ENCODE measurements at places on chromosomes 11 and 22.

DNA sequence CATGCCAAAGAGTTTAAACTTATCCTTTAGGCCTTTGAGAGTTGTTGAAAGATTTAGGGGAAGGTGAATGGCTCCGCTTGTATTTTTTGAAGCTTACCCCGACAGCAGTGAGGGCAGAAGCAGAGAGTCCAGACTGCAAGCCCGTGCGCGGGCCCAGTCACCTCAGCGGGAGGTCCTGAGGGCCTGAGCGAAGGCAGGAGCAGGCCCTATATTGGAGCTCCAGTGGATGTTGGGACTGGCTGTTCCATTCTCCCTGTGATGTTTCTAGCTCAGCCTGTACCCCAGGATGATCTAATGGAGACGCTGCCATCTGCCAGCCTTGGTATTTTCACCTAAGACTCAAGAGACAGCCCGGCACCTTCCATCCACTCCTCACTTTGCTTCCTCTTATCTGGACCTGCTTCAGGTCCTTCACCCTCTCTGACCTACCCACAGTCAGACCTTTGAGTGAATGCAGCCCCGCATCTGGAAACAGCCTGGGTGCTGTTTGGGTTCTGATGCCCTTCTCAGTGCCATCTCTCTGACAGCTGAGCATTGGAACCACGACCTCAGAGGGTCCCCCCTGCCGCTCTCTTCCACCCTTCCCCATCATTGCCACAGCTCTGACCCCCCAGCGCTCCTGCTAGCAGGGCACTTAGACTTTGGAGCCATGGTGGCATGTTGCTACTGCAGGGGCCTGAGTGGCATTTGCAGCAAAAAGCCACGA is 628.2 kb upstream of the CADM1 start:
- no peak for DNase-seq

- no peak for DNase-seq
Observed at GRCh38 chr22:46915950-46916730, 153.7 kb downstream of the TBC1D22A start.

DNA sequence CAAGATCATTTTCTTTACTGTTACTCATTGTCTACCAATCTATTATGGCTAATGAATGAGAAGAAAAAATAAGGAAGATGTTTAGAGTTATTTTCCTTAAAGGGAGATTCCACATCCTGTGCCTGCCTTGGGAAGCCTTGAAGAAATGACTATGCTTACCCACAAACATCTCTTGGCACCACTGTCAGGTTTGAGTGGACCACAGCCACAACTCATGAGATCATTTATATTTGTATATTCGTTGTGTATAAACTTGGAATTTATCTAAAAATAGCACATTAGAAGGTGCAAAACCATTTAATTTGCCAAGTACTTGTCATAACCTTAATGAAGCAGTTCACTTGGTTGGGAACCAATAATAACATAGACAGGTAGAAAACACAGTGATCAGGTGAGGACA is 740.8 kb downstream of the DLG2 start:
- no peak for DNase-seq

DNA sequence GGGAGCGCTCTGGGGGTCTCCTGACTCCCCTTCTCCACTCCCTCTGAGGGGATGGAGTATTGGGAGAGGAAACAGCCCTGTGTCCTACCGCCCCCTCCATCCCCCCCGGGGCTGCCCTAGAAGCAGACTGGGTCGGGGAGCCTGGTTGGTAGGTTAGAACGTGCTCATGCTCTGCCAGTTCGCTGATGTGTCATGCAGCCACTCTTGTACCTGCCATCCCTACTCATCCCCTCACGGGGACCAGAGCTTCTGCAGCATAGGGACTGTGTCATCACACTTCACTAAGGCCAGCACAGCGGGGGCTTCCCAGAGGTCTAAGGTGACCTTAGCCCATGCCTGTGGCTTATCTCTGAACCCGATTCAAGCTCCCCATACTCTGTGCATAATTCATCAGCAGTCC is 4.7 kb downstream of the KCNJ1 start:
- DNase-seq, result no peak

- peak; percentile 51 for DNase-seq
Observed at GRCh38 chr11:119371778-119372182, 9.7 kb downstream of the USP2 start.

- no peak for DNase-seq
Observed at GRCh38 chr11:13105237-13105844, 96.2 kb downstream of the RASSF10 start.

- DNase-seq, result no peak
Observed at GRCh38 chr11:61526956-61527731, 18.6 kb downstream of the LRRC10B start.

GRCh38 chr11:64960719-64961118 is 11.2 kb downstream of the MAJIN start:
- no peak for DNase-seq

GRCh38 chr11:77548552-77549445 is 41.0 kb upstream of the AQP11 start:
- no peak for DNase-seq

- no peak for DNase-seq
Observed at GRCh38 chr11:6563121-6563619, 40.2 kb downstream of the RRP8 start.

DNA sequence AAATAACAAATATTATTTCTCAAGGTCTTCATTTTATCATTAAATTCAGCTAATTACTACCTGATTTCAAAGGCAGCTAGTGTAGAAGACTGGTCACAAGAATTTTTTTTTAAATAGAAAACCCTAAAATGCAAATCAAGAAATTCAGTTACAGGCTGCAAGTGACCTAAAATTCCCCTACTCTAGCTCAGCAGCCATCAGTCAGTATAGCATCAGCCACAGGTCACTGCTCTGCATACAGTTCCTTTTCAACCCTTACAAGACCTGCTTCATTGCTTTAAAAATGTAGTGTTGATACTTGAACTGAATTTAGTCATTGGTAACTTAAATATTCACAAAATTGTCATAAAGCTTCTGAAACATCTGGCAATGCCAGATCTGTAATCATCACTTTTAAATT is 9.5 kb upstream of the B3GNT6 start:
- no peak for DNase-seq

DNA sequence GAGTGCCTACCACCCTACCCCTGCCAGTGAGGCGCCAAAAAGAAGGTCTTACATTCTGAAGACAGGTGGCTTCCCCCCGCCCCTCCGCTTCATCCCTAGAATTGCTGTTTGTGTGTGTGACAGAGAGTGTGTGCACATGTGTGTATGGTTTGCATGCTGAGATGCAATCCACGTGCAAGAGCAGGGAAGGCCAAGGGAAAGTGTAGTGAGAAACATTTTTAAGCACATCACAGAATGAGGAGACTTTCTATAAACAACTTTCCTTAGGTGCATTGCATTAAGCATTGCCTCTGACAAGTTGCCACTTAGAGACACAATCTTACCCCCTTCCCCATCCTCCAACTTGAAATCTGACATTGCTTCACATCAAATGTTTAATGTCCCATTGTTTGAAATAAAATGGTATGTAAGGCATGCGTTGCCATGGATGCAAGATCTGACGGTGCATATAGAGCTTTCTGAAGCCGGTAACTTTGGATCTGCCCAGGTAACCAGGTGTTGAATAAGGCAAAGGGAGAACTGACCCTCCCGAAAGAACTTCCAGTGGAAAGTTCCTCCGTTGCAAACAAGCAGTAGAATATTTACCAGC is 21.4 kb downstream of the FJX1 start:
- DNase-seq, result no peak

DNA sequence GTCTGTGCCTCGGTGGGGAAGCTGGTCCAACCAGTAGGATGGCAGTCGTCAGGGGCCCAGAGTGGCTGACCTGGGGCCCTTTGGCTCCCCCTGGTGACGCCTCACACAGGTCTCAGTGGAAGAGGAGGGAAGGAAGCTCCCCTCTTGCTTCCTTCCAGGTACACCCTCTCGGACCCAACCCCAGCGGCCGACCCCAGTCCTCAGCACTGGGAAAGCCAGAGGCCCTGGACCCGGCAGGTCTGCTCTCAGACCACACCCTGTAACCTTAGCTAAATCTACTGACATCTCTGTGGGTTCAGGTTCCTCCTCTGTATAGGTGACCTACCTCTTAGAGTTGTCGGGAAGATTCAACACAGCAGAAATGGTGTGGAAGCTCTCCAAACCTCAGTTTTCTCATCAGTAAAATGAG is 3.4 kb upstream of the SCUBE1 start:
- DNase-seq, result no peak

- no peak for DNase-seq
Observed at GRCh38 chr22:46561435-46561905, 24.1 kb upstream of the CELSR1 start.

DNA sequence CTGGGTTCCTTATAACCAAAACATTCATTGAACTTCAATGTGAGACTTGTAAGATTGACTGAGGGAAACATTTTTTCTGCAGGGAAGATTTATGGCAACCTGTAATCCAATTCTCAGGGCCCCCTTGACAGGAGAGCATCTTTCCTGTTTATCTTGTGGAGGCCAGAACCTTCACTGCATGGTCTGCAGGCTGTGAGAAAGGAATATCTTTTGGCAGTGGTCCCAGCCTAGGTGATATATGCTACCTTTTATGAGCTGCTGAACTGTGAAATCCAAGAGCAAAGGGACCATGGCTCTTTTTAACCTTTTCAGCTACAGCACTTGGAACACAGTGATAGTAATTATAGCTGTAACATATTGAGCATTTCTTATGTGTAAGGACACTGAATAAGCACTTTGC is 590.2 kb upstream of the B3GAT1 start:
- DNase-seq, result no peak

GRCh38 chr11:115630214-115630613 is 126.0 kb upstream of the CADM1 start:
- no peak for DNase-seq

- DNase-seq, result peak; percentile 29
Observed at GRCh38 chr11:47514825-47515647, 37.9 kb downstream of the CELF1 start.

GRCh38 chr22:46287873-46288751 is 8.6 kb upstream of the GTSE1 start:
- no peak for DNase-seq

DNA sequence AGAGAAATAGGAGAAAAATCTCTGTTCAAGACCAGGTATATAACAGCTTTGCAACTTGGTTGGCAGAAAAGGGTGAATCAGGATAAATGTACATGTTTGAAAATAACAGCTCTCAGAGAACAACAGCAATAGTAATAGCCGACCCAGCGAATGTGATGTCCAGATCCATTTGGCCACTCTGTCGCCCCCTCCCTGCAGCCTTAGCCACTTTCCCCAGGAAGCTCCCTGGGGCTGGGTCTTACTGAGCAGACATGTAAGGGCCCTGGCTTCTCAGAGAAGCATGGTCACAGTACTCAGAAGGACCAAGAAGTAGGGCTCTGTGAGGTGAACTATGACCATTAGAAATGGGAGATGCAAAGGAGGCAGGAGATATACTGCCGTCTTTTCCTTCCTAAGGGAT is 154.1 kb upstream of the SNX19 start:
- DNase-seq, result no peak

DNA sequence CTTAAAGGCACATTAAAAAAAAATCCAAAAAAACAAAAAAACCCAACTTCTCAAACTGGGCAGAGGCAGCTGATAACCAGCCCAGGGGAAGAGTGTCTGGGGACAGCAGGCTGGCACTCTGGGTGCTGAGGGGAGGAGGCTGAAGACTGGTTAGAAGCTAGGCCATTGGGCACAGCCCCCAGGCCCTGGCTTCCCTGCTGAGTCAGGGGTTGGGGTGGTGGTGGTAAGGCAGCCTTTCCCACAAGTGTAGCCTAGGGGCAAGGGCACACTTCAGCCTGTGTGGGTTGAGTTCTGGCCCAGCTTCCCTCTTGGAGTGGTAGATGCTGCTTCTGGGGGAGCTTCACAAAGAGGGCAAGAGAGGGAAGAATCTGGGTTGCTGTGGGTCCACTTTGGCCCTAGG is 16.3 kb upstream of the ARFGAP3 start:
- DNase-seq, result no peak

GRCh38 chr11:66835768-66836405 is 7.4 kb upstream of the RCE1 start:
- no peak for DNase-seq

DNA sequence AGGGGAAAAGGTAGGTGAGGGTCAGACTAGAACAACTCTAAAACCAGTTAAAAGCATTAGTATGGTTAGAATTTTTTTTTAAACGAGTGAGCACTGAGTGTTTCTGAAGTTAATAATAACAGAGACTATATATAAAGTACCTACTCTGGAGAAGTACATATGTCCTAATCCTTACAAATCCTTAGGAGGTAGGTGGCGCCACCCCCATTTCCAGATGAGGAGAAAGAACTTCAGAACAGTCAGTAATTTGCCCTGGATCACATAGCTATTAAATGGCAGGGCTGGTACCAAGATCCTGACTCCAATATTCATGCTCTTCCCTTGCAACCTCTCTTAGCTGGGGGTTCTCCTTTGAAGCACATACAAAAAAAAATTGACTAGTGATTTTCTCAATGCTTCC is 80.5 kb downstream of the CLPB start:
- no peak for DNase-seq

DNA sequence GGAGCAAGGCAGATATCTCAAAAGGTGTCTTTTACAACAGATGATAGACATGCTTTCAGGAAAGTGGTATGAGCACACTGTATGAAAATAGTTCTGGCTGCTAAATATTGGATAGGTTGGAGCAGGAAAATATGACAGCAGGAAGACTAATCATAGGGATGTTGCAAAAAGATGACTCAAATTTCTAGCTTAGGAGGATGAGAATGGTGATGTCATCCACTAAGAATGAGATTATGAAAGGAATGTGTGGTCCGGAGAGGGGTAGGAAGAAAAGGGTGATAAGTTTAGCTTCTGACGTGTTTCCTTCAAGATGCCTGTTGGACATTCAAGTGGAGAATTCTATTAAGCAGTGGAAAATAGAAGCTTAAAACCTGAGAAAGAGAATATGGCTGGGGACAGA is 46.4 kb downstream of the RCN1 start:
- DNase-seq, result no peak

DNA sequence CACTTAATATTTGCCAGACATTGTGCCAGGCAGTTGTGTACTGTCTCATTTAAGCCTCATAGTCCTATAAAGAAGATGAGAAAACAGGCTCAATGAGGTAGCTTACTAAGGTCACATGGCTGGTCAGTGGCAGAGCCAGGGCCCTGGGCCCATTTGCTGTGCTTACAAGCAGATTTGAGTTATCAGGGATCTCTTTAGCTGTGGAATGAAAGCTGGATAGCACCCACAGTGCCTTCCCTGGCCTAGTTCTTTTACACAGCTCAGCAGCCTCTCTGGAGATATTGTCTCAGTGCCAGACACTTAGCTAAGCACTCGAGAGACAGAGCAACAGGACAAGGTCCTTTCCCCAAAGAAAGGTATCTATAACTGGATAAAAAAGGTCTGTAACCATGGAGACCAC is 6.1 kb downstream of the TMEM86A start:
- no peak for DNase-seq

- peak; percentile 63 for DNase-seq
Observed at GRCh38 chr11:8959546-8960166, 4.6 kb downstream of the TMEM9B start.

- no peak for DNase-seq
Observed at GRCh38 chr11:86863476-86863875, 63.1 kb downstream of the PRSS23 start.

- no peak for DNase-seq
Observed at GRCh38 chr22:32994041-32994830, 63.9 kb downstream of the SYN3 start.

- DNase-seq, result no peak
Observed at GRCh38 chr11:12045914-12046635, 37.6 kb upstream of the DKK3 start.

- no peak for DNase-seq
Observed at GRCh38 chr22:49992921-49993648, 19.5 kb downstream of the IL17REL start.
